ENCODE measurements at places on chromosomes 7 and 10. TPM values are rescaled to one million over a fixed set of nuclear protein-coding genes. Genes with fewer than 3 reads are reported as not detected.

GRCh38 chr7:107789647-107790046 is 13.4 kb downstream of the SLC26A3 start:
- H3K36me3 ChIP-seq: no peaks in the 10 kb centered on the region
- H3K4me3 ChIP-seq: no peak overlapping the region
- no peak overlapping the region for H3K27ac ChIP-seq
- H3K4me1 ChIP-seq: peaks cover 6% of the 10 kb centered on the region

Gene SKAP2
- 16.0 TPM for total RNA-seq

GRCh38 chr10:102705531-102705930 is 8.7 kb downstream of the ARL3 start:
- no peak for DNase-seq
- H3K4me3 ChIP-seq: no peak overlapping the region
- peaks cover 12% of the 10 kb centered on the region for H3K4me1 ChIP-seq
- peaks cover 12% of the 10 kb centered on the region for H3K36me3 ChIP-seq
- no peaks in the 10 kb centered on the region for H3K27me3 ChIP-seq

DNA sequence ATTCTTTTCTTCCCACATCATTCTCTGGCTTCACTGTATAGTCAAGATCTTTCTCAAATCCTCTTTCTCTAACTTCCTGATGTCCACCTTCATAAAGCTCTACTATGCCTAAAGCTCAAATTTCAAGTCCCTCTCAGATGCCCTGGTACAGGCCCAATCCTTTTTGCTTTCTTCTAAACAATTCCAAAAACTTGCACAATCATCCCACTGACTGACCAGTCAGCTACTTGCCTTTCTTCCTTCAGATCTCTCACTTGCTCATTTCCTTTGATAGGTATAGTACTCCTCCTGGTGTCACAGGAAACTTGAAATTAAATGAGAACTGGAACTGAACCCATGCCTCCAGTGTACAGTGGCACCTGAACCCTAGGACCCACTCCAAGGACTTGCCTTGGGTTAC is 18.2 kb downstream of the SEC31B start:
- DNase-seq: no peak
- H3K36me3 ChIP-seq: peaks cover 70% of the 10 kb centered on the region
- peaks cover 87% of the 10 kb centered on the region for H3K4me1 ChIP-seq
- H3K4me3 ChIP-seq: no peak overlapping the region

Gene C10orf105
- total RNA-seq: 0.30 TPM
